ENCODE measurements at places on chromosomes 4 and X.

GRCh38 chr4:8468746-8469535 is 28.4 kb downstream of the TRMT44 start:
- peak; percentile 65 for DNase-seq

- DNase-seq, result no peak
Measured at GRCh38 chr4:8688041-8688907, 95.7 kb downstream of the CPZ start.

DNA sequence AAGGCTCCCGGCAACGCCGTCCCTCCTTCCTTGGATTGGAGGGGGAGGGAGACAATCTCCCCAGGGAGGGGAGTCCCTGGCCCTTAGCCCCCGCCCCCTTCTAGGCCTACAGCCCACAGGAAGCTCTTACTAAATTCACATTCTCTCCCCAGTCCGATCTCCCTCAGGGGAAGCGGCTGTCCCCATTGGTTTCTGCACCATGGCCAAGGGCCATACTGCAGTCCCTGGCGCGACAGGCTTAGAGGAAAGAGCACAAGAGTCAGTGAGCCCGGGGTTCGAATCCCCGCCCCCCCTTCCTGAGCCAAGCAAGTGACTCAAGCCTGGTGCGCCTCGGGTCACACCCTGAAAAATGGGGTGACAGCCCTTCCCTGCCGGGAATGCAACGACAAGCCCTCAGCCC is 1.1 kb downstream of the ABLIM2 start:
- DNase-seq, result no peak

DNA sequence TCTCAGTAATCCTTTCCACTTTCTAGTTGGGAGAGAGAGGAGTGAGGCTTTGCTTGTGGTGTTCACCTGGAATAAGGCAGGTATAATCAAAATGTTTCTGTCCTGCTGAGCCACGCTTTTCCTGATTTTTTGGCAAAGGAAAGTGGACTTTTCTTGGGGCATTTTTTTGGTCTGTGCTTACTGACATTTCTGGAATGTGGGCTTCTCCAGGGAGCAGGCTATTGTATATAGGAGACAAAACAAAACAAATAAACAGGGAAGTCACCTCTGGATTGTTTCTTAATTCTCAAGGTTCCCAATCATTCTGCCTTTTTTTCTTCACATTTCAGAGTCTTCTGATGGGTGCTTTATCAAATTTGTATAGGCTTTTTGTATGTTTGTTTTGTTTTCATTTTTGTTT is 25.7 kb upstream of the RP2 start:
- no peak for DNase-seq

- DNase-seq, result no peak
Measured at GRCh38 chr4:138178566-138178965, 63.6 kb downstream of the SLC7A11 start.

GRCh38 chrX:121308276-121308805 is 260.9 kb downstream of the GLUD2 start:
- peak; percentile 19 for DNase-seq

DNA sequence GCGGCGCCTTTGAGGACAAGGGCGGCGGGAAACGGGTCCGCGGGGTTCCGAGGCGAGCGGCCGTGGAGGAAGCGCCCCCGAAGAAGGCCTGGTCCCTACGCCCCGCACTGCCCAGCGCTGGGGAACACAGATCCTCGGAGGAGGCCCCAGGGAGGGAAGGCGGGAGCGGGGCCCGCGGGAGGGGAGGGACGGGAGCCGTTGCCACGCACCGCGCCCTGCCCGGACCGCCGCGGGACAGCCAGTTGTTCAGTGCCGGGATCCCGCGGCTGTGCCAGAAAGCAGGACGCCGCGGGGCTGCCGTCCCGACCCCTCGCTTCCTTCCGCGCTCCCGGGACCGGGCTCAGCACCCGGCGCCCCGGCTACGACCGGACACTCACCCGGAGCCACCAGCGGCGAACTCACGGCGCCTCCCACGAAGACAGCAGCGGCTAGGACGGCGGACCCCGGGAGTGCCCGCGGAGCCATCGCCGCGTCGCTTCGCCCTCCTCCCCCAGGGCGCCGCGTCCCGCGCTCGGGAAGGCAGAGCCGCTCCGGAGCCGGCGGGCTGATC is 278 bp downstream of the RELL1 start:
- DNase-seq, result no peak

DNA sequence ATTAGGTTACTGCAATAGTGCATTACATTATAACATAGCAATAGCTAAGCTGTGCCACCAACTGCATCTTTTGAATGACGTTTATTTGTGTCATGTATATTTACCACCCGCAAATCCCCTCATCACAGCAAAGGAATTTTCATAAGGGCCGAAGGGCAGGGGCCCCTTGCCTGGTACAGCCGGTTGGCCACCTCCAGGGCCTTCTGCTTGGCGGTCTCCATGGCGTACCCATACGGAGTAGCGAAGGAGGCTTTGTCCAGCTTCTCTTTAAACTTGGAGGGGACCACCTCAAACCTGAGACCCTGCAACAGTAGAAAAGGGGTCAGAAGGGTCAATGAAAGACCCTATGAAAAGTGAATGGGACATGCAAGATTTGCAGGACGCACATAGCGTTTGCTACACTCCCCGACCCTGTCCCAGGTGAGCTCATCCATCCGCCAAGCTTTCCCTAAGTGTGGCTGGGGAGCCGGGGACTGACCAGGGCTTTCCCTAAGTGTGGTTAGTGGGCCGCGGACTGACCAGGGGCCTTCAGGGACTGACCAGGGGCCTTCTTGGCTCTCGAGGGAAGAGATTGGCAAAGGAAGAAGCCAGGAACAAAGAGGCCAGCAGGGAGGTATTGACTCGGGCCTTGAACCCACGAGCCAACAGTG is 10.6 kb downstream of the ASMTL start:
- DNase-seq, result no peak

DNA sequence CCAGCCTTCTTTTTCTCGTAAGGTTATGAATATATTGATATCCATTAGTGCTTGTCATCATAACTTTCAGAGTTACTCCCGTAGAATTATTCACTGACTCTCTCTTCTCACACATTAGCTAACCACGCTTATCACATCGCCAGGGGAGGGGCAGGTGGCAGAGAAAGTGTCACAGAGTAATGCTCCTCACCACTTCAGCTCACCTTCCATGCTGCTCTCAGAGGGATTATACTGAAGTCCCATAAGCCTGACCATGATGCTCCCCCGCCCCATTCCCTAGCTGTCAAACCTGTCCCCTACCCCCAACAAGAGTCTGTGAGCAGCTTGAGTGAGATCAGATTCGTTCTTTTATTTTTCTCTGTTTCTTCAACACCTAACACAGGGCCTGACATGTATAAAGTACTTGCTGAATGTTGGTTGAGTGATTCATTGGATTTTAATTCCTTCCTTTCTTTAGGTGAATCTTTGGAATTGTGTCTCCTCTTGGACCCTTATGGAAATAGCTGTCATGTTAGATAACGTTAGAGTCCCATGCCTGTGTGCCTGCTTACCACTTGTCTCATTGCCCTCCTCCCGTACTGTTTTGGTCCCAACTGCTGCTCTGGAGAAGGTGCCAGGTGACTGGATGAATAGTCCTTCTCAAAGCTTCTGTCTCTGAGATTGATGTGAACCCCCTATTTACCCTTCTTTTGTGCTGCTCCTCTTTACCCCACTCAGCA is 55.1 kb downstream of the RS1 start:
- DNase-seq, result no peak

DNA sequence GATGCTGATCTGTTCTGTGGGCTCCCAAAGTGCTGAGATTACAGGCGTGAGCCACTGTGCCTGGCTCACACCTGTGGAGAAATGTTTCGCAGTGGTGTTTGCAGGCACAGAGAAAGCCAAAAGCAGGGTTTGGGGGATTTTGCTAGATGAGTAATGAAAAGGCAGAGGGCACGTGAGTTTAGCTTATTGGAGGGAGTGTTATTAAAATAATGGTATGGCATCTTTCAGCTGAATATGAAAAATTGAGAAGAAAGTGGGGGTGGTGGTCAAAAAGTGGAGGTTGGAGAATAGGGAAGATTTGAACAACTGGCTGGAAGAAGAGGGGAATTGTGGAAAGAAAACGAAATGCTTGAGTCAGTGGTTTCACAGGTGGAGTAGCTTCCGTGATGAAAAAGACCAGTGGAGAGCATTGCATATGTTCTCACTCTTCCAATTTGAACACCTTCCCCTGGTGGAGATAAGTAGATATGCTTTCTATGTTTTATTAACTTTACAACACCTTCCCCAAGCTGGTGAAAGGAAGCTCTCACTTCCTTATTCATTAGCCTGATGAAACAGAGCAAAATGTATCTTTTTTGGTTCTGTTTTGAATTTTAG is 1.1 kb upstream of the CHST7 start:
- peak; percentile 71 for DNase-seq

GRCh38 chr4:157961229-157961990 is 211.4 kb downstream of the GASK1B start:
- no peak for DNase-seq

GRCh38 chrX:19870710-19871490 is 16.5 kb downstream of the SH3KBP1 start:
- no peak for DNase-seq

DNA sequence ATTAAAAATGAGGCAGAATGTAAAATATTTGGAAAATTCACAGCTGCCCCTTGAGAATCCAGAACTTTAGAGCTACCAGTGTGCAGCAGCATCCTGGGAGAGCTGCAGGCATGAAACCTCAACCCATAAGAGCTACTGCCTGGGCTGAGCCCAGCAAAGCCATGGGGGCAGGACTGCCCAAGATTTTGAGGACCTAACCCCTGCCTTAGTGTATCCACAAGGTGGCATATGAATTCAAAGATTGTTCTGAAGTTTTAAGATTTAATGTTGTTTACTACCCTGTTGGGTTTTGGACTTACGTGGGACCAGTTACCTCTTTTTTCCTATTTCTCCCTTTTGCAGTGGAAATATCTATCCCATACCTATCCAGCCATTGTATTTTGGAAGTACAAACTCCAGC is 26.4 kb downstream of the CASP6 start:
- DNase-seq, result no peak

GRCh38 chr4:174279433-174280155 is 3.9 kb downstream of the FBXO8 start:
- no peak for DNase-seq

DNA sequence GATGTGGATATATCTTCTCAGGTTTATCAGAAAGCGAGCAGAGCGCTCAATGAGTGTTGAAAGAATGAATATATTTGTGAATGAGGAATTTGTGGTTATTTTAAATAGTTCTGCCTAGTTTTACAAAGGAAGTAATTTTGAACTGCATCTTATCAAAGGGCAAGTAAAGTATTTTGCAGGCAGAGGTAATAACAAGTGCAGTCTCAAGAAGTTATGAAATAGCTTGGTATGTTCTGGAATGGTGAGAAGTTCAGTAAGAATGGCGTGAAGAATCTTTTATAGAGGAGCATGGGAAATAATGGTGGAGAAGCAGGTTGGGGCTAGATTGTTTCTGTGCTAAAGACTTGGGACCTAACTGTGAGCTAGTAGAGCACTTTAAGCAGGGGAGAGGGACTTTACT is 10.9 kb downstream of the TMA16 start:
- DNase-seq, result no peak

DNA sequence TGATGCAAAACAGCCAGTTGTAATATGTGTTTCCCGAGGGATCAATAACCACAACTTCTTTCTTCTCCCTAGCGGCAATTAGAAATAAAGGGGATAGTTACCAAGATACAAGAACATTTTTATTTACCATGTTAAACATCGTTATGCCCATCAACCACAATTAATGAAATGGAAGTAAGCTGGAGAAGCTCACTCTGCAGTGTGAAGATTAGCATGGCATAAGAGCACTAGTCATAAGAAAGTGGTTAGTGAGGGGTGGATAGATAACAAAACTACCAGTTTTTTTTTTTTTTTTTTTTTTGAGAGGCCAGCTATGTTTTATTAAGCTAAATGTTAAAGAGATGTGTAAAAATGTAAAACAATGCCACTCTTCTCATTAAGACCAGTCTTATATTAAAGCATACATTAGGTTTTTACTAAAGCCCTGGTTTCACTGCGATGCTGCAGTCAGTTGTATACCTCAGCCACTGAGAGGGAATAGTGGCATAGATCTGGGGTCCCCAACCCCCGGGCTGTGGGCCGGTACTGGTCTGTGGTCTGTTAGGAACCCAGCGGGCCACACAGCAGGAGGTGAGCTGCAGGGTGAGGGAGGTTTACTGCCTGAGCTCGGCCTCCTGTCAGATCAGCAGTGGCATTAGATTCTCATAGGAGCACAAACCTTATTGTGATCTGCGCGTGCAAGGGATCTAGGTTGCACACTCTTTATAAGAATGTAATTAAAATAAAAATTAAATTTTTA is 27.9 kb upstream of the NFXL1 start:
- DNase-seq, result no peak

- no peak for DNase-seq
Measured at GRCh38 chrX:13498238-13498637, 71.2 kb upstream of the EGFL6 start.

- no peak for DNase-seq
Measured at GRCh38 chr4:83320548-83320947, 14.1 kb downstream of the HPSE start.

- DNase-seq, result no peak
Measured at GRCh38 chrX:545452-545885, 85.1 kb upstream of the SHOX start.

DNA sequence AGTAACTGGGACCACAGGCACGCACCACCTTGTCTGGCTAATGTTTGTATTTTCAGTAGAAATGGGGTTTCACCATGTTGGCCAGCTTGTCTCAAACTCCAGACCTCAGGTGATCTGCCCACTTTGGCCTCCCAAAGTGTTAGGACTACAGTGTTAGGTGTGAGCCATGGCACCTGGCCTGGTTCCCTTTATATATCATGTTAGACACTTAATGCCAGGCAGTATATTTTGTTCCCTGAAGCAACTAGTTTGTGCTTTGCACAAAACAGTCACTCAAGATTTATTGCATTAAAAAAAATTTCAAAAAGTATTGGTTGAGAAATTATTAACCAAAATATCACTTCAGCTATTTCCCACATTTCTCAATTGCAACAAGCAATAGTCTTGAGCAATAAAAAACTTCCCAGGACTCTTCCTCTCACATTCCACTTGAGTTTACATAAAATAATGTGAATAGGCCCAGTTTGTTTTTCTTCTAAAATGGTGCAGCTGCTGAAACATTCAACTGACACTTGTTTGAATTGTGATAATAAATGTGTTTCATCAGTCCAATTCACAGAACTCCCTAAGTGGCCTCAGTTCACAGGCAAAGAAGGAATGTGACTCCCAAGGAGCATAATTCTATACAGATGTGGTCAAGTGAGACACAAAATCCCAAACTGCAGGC is 22.7 kb downstream of the CXCL1 start:
- DNase-seq, result no peak

DNA sequence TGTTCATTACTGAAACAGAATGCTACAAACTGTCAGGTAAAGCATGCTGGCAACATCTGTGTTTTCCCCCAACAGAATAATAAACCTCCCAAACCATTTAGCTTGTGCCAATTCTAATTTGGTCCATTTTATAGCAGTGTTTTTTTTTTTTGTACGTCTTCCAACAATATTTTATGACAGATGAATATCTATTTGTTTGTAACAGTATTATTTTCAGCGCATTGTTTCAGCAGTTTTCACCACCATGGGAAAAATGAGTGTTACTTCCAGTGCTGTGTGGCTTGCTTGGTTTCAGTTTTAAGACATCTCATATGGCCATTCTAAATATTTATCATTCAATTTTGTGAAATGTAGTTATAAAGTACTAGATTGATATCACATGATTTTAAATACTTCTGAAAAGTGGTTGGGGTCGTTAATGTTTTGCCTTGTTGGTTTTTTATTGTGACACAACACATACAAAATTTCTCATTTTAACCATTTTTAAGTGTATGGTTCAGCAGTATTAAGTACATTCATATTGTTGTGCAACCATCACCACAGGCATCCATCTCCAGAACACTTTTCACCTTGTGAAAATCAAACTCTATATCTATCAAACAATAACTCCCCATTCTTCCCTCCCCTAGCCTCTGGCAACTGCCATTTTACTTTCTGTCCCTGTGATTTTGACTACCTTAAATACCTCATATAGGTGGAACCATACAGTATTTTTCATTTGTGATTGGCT is 25.6 kb upstream of the TBC1D19 start:
- DNase-seq, result no peak
